ENCODE measurements at places on chromosomes 2 and 18.

DNA sequence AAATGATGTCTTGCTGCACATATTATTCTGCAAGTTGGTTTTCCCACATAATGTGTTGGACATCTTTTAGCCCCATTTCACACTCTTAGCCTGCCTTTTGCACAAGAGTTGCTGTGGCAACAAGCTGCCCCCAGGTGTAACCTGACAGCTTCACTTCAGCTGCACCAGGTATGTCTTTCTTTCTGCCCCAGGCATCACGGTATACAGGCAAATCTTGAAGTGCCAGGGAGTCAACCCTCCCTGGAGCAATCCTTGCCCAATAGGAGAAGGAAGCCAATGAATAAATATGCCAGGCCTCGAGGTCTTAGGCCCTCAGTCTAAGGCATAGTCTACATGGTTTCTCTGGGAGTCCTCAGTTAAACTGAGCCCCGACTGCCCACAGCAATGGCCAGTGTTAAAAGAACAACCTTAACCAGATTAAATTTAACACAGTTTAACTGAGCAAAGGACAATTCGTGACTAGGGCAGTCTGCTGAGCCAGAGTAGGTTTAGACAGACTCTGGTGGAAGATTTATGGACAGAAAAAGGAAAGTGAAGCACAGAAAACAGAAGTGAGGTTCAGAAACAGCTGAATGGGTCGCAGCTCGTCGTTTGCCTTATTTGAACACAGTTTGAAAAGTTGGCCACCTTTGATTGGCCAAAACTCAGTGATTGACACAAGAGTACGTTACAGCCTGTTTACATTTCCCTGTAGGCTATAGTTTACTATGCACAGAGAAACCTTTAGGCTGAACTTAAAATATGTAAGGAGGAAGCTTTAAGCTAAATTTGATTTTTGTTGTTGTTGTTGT is 32.0 kb upstream of the C1QL2 start:
- DNase-seq: no peak

DNA sequence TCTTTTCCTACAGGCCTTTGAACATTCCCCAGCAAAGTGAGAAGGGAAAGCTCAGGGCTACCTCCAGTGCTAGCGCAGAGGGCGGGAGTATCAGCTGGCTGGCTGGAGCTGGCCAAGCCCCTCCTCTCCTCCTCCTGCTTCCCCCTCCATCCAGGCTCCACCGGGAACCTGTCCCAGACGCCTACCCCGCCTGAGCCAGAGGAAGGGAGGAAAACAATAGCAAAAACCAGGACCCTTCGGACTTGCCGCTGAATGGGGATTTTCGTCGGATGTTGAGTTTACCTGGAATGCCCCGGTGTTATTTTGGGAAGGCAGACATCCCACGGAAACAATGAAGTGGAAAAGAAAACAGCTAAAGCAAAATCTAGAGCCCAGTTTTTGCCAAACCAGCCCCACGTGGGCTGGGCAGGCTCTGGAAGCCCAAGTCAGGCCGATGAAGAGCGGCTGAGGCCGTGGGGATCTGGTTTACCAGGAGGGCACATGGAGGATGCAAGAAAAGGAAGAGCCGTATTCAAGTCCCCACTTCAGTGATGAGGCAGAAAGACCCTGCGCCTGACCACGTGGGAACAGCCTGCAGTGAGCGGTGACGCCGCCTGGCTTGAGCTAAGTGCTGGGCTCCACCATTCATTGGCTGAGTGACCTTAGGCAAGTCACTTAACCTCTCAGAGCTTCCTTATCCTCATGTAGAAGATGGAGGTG is 100.4 kb upstream of the LCLAT1 start:
- DNase-seq: no peak

- no peak for DNase-seq
These were observed 124.4 kb upstream of the SETBP1 start for GRCh38 chr18:44556296-44556695.

- no peak for DNase-seq
These were observed 26.1 kb upstream of the ROCK2 start for GRCh38 chr2:11370377-11371091.

DNA sequence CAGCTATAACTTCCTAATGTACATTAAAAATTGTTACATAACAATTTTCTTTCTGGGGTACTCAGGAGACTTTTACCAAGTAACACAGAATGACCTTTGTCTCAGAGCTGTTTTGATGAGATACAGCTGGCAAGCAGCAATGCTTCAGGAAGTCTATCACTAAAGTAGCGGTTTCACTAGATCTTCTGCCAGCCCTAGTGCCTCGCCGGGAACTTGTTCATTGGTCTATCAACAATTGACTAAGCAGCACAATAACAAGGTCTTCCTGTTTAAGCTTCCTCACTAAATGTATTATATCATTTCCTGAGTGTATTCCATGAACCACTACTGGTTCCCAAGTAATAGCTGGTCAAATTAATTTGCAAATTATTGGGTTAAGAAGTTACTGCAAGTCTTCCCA is 69.2 kb downstream of the TRIP12 start:
- no peak for DNase-seq

- no peak for DNase-seq
These were observed 76.9 kb downstream of the DHRS9 start for GRCh38 chr2:169146220-169146619.

DNA sequence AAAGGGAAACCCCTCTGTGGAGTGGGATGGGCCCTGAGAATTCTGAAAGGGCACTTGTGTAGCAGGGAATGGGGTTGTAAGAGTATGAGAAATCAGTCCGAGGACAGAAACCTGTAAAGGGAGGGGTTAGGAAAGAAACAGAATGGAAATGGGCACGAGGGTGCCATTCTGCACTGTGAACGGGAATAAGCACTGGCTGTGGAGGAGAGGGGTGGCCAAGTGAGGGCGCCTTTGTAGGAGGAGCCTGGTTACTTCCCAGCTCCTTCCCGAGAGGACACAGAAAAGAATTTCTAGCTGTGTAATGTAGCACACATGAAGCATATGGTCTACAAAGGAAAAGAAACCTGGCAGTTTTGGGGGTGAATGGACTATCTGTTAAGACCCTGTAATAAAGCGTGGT is 53.4 kb downstream of the POLR1A start:
- DNase-seq: no peak

GRCh38 chr18:79438089-79438897 is 42.6 kb downstream of the NFATC1 start:
- DNase-seq: no peak

DNA sequence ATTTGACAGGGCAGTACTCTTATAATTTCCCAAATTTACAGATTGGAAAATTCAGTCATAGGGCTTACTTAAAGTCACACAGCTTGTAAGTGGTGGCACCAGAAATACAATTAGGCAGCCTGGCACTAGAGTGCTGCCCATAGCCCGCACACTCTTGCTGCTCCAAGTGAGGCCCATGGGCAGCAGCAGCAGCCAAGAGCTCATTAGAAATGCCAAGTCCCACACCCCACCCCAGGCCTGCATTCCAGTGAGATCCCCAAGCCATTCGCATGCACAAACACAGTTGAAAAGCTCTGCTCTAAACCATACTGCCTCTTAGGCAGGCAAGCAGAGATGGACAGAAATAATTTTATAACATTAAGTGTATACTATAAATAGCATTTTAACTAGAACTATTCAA is 379.3 kb upstream of the PKDCC start:
- no peak for DNase-seq

GRCh38 chr2:233034091-233034882 is 1.8 kb downstream of the NEU2 start:
- no peak for DNase-seq

DNA sequence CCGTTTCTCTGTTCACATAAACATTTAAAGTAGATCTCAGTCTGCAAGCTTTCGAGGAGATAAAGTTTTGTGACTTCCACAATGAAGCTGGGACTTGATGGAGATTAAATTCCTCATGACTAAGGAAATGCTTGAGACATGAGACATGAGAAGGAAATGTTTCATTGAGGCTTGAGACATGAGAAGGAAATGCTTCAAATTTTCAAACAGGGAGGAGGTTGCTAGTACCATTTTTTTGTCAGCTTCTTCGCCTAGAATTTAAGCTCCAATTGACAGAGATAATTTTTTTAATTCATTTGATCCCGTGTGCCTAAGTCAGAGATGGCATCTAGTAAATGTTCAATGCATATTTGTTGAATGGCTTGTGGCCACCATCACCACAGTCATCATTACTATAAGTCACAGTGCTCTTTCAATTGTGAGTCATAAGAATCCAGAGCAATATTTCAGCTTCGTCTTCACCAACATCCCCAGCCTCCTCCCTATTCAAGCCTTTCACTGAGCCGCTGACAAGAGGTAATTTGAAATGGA is 543 bp upstream of the MARCHF4 start:
- no peak for DNase-seq

- no peak for DNase-seq
These were observed 21.1 kb downstream of the HDAC4 start for GRCh38 chr2:239379641-239380170.

DNA sequence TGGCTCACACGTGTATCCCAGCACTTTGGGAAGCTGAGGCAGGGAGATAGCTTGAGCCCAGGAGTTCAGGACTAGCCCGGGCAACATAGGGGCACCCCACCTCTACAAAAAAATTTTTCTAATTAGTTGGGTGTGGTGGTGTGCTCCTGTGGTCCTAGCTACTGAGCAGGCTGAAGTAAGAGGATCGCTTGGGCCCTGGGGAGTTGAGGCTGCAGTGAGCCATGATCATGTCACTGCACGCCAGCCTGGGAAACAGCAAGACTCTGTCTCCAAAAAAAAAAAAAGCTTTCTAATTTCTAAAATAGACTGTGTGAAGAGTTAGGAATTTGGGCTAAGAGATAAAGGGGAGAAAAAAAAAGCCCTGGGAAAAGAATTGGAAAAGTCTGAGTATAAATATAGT is 51.9 kb upstream of the NAB1 start:
- DNase-seq: no peak

- no peak for DNase-seq
These were observed 47.7 kb upstream of the POMC start for GRCh38 chr2:25215948-25216679.

DNA sequence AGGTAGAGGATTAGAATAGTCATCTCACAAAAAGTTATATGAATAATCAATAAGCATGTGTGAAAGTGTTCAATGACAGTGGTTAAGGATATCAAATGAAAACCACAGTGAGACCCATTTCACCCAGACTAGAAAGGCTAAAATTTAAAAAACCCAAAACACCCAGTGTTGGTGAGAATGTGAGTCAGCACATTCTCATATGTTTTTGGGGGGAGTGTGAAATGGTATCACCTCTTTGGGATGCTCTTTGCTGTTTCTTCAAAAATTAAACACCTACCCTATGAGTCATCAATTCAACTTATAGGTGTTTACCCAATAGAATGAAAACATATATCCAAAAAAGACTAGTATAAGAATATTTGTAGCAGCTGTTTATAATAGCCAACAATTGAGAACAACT is 69.8 kb downstream of the MAP3K20 start:
- no peak for DNase-seq

- no peak for DNase-seq
These were observed 374.4 kb upstream of the SALL3 start for GRCh38 chr18:78605255-78605654.
